MCF 10A (cell line): ENCODE measurements at places on chromosomes 12 and 14. TPM values are rescaled to one million over a fixed set of nuclear protein-coding genes. Genes with fewer than 3 reads are reported as not detected.

- DNase-seq = peak; percentile 33
Observed at GRCh38 chr12:51836041-51836826, 12.3 kb downstream of the FIGNL2 start.

DNA sequence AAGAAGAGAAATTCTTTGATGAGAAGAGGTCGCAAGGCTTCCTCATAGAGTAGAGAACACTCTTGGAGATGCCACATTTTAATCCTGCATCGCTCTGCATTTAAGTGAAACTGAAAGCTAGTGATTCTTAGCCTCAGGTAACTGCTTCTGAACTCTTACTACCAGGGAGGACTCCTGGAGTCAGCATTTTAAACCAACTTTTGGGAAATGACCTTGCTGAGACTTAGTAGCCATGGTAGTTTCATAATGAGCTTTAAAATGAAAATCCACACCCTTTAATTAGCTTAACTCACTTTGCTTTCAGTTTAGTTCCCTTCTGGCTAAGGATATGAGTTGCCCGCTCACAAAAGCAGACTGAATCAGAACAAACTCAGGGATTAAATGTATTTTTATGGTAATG, 80.3 kb downstream of the SYNE2 start:
- no peak for DNase-seq

- peak; percentile 88 for DNase-seq
Observed at GRCh38 chr14:104680806-104681688, 8.4 kb upstream of the INF2 start.

Gene EXOC3L4
- not detected in 2 replicates for total RNA-seq

- DNase-seq = no peak
Observed at GRCh38 chr14:75960231-75960630, 21.6 kb downstream of the TGFB3 start.

- no peak for DNase-seq
Observed at GRCh38 chr14:80110721-80111120, 100.6 kb downstream of the DIO2 start.

DNA sequence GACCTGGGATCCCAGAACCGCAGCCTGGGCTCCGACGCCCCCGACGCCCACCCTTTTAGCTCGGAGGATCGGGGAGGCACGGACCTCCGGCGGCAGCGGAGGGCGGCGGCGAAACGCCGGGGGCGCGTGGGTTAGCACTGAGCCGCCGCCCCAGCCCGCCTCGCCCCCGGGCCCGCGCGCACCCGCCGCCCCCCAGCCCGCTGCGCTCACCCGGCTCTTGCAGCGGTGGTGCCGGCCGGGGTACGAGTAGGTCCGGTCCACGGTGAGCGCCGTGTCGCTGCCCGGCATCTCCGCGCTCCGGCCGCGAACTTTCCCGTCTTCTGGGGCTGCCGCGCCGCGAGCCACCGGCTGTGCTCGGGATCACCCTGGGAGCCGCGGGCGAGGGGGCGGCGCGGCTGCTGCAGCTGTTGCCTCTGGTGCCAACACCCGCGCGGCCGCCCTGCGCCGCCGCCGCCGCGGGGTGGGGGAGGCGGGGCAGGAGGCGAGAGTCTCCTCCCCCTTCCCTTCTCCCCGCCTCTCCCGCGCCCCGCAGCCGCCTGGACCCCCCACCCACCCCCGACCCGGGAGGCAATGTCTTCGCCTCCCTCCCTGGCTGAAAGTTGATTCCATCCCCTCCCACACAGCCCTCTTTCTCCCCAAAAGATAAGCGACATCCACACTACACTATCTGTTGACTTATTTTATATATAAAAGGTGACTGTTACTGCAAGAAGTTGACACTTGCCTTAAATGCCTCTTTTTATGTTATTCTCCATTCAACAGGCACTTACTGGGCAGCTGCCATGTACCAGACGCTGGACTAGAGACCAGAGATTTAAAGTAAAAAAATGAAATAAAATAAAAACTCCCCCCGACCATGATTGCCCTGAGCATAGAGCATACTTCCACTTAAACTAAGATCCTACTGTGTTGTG, at the start of gene TMCC3:
Gene TMCC3, minus strand, starts transcription at position 415 of the 914 bp plus-strand sequence. Its CDS starts 127 bp downstream, at position 288.
- DNase-seq = peak; percentile 42

Gene PIP4P1
- 22.5 and 34.9 TPM in 2 replicates for total RNA-seq

Gene TMPO
- total RNA-seq = 44.9 and 62.5 TPM in 2 replicates

DNA sequence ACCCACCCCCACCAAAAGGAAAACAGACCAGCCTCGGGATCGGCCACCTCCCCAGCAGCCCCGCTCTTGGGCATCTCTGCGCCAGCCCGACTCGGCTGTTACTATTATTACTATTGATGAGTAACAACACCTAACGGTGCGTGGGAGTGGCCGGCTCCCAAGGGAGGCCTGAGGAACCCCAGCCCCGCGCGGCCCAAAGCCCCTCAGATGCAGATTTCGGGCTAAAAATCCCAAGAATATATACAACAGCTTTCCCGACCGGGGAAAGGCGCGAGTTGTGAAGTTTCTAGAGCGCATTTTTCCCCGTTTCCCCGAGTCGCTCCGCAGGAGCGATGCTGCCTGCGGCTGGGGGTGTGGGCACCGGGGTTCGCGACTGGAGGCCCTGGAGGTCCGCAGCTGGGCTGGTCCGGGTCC, 565 bp downstream of the NT5DC3 start:
- peak; percentile 52 for DNase-seq

Gene PLA2G1B
- not detected in 2 replicates for total RNA-seq

DNA sequence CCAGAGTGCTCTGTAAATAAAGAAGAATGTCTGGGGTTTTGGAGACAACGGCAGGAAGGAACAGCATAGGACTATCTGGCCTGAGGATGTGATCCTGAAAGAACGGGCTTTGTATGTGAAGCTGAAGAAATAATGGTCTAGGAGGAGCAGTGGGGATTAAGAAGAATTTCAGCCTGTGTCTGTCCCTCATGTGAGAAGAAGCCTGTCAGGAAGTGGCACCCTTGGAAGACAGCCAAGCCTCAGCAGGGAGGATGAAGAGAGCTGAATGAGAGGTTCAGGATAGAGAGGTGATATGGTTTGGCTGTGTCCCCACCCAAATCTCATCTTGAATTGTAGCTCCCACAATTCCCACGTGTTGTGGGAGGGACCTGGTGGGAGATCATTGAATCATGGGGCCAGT, 56.9 kb upstream of the TCL1A start:
- DNase-seq = peak; percentile 42

GRCh38 chr12:54558311-54558710, 8.9 kb downstream of the PDE1B start:
- DNase-seq = no peak

DNA sequence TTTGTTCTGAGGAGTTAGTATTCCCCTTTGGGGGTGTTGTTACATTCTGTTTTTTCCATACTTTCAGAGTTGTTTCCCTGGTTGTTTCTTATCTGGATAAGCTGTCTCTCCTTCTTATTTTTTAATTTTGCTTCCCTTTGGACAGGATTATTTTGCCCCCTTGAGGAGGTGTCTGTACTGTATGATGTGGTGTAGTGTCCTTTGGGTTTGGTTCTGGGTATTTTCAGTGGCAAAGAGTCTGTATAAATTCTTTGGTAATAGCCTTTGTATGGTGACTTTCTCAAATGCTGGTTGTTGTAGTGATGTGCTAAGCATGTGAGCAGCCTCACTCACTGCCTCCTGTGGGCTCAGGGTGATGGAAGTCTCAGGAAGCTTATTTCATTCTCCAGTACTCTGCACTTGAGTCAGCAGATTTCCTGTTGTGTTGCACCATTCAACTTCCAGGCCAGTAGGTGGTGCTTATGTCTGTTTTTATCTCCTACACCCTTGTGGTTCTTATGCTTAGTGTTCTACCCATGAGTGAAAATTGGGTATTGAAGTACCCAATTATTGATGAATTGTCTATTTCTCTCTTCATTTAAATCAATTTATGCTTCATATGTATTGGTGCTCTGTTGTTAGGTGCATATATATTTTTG, 103.3 kb upstream of the PMCH start:
- peak; percentile 63 for DNase-seq

GRCh38 chr12:75208856-75209811, 505 bp downstream of the KCNC2 start:
- DNase-seq = peak; percentile 26

DNA sequence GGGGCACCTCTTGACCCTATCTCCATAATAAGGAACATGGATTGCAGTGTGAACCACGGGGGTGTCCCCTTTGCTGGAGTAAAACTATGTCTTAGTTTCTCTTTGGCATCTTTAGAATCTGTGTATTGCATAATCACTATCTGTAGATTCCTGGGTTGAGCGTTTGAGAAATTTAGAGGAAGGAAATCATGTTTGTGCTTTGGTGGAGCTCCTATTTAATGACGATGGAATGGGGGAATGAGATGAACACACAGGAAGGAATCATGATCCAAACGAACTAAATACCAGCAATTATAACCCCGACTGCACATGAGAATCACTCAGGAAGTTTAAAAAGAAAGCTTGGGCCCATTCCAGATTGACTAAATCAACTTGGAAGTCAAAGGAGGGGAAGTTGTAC, 1.3 kb upstream of the MYG1 start:
- DNase-seq = no peak

Gene PLEK2
- 22.4 and 39.9 TPM in 2 replicates for total RNA-seq

Gene ATF1
- total RNA-seq = 73.1 and 87.2 TPM in 2 replicates

DNA sequence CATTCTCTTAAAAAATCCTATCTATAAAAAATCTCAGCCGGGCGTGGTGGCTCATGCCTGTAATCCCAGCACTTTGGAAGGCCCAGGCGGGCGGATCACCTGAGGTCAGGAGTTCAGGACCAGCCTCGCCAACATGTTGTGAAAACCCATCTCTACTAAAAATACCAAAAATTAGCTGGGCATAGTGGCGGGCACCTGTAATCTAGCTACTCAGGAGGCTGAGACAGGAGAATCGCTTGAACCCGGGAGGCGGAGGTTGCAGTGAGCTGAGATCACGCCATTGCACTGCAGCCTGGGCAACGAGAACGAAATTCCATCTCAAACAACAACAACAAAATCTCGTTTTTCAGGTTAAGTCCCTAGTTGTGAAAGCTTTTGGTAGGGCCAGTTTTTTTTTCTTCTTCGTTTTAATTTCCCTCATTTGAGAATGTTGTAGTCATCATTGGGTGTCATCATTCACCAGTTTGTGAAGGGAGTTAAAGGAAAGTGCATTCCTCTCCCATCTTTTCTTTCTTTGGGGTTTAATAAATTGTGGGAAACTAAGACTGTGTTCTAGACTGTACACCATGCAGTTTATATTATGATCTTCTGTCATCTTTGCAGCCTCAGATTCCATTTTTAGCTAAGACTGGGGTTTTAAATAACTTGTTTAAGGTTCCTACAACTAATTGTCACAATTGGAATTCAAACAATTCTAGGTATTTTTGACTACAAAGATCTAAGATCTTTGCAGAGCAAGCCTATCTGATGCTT, 23.9 kb downstream of the MDM2 start:
- no peak for DNase-seq

DNA sequence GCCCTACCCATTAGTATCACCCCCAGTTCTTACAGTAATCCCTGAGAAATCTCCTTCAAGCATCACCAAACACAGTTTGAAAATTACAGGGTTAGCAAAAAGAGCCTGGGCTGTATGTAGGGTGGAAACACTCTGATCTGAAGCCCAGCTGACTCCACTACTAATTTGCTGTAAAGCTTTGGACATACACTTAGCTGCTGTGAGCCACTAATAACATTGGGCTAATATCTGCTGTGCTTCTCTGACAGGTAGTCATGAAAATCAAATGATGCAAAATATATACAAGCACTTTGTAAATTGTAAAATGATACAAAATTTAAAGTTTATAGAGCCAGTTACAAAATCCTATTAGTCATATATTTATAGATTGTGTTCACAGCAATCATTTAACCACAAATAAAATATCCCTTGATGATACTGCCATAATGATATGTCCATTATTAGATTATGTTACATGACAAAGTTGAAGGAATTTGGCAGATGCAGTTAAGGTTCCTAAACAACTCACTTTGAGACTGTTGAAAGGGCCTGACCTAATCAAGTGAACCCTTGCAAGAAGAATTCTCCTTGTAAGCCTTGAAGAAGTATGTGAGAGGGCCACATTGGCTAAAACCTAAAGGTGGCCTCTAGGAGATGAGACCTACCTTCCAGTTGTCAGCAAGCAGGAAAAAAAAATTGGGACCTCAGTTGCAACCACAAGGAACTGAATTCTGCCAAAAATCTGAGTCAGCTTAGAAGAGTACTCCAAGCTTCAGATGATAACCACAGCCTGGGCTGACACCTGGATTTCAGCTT, 19.0 kb downstream of the TWF1 start:
- no peak for DNase-seq

DNA sequence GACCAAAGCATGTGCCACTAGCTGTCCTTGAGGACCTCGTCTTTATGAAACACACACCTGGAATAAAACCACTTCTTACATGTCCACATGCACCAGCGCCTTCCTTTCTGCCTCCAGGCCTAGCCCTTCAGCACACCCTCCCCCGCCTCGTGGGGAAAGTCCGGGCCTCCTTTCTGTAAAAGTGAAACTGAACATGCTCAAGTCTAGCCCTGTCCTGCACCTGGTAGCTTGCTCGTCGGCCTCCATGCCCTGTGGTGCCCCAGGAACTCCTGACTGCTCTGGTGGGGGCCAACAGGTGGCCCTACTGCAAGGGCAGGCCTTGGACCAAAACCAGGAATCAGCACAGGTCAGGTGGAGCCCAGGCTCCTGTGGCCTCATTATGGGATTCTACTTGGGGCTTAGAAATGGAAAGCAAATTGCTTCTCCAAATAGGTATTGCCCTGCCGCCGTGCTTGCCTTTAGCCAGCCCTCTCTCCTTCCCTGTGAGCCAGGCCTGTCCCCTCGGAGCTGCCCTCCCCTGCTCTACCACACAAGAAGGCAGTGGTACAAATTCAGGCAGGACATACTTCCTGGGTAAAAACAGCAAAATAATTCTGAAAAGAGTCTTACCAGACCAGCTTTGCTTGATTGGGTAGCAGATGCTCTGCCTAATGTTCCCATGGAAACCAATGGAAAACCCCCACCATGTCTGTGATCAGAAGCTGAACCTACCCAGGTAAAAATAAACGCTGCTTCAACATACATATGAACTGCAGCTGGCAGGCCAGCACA, 43.5 kb downstream of the ERH start:
- DNase-seq = no peak

DNA sequence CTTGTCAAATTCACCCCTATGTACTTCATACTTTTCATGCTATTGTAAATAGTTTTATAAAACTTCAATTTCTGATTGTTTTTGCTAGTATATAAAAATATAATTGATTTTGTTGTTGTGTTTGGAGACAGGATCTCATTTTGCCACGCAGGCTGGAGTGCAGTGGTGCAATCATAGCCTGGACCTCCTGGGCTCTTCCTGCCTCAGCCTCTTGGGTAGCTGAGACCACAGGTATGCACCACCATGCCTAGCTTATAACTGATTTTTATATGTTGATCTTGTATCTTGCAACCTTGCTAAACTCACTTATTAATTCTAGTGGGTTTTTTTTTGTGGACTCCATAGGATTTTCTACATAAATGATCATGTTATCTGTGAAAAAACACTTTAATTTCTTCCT, 23.5 kb downstream of the ATP5MC2 start:
- no peak for DNase-seq

DNA sequence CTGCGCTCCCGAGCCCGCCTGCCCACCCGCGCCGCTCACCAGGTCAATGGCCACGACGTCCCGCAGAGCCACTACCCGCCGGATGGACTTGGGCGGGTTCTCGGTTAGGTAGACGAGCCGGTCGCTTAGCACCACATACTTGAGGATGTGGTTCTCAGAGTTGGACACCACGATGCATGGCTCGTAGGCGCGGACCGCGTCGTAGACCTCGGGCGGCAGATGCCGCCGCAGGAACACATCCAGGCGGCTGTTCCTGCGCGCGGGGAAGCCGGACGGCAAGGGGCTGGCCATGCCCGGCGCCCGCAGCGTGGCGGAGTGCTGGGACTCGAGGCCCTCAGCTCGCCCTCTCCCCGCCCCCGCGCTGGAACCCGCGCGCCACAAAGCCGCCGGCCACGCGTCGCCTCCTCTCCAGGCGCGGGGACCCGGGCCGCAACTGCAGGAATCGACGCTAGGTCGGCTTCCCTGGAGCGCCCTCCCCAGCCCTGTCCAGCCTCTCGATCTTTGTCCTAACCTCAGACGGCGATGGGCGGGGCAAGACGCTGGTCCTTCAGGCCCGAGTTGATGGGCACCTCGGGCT, at the start of gene C12orf56:
Gene C12orf56, minus strand, starts transcription at position 484 of the 577 bp plus-strand sequence. Its CDS starts 193 bp downstream, at position 291.
- no peak for DNase-seq
